ENCODE measurements at places on chromosomes 7 and 10.

GRCh38 chr10:72062382-72062781 lies 26.0 kb downstream of the SPOCK2 start:
- DNase-seq, result no peak

DNA sequence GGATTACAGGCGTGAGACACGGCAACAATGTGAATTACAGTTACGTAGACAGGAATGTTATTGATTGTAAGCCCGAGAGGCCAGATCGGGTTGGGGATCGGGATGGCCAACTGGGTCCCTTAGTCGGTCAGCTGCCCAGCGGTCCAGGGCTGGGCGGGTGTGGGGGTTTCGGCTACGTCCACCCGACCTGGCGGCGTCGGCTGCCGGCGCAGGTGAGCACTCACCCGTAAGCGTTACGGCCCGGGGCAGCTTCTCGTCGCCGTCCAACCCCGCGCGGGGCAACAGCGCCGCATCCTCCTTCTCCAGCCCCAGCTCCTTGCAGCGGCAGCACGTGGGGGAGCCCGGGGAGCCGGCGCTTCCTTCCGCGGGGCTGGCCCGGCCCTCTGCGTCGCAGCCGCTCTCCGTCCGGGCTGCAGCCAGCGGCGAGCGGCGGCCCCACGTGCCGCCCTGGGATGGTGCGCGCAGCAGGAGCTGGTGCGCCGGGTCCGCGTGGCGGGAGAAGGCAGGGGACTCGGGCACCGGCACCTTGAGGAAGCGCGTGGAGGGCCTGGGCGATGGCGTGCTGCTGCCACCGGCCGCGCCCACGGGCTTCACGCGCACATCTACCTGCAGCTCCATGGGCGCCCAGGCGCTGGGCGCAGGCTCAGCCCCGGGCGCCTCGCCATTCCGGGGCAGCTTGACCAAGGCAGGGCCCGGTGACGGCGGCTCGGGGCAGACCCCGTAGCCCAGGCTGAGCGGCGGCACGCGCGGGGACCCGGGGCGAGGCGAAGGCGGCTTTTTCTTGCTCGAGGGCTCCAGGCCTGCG lies 609 bp downstream of the KLRG2 start:
- DNase-seq, result no peak

DNA sequence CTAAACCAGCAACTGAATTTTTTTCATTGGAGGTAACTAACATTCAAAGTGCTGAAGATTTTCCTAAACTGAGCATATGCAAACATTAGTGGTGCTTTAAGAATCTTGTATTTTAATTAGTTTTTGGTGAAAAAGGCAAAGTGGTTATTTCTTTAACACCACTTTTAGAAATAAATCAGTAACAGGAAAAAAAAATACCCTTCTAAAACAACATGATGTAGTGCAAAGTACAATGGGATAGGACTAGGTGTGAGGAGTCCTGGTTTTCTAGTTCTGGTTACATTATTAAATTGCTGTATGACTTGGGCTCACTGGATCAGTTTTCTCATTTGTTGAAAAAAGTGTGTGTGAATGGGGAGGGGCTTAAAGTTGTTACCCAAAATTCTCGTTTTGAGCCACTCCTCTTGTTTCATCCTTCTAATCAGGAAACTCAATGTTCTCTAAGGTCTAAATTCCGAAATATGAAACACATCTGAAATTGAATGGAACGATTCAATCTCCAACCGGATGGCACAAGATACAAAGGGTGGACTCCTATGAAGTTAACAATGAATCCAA lies 1.8 kb downstream of the WASL start:
- no peak for DNase-seq

GRCh38 chr7:138935465-138936011 lies 45.7 kb downstream of the KIAA1549 start:
- peak; percentile 84 for DNase-seq

- DNase-seq, result no peak
These were observed 20.1 kb upstream of the CYP3A5 start for GRCh38 chr7:99699946-99700345.

- no peak for DNase-seq
These were observed 80.3 kb downstream of the SKIDA1 start for GRCh38 chr10:21445163-21445562.

DNA sequence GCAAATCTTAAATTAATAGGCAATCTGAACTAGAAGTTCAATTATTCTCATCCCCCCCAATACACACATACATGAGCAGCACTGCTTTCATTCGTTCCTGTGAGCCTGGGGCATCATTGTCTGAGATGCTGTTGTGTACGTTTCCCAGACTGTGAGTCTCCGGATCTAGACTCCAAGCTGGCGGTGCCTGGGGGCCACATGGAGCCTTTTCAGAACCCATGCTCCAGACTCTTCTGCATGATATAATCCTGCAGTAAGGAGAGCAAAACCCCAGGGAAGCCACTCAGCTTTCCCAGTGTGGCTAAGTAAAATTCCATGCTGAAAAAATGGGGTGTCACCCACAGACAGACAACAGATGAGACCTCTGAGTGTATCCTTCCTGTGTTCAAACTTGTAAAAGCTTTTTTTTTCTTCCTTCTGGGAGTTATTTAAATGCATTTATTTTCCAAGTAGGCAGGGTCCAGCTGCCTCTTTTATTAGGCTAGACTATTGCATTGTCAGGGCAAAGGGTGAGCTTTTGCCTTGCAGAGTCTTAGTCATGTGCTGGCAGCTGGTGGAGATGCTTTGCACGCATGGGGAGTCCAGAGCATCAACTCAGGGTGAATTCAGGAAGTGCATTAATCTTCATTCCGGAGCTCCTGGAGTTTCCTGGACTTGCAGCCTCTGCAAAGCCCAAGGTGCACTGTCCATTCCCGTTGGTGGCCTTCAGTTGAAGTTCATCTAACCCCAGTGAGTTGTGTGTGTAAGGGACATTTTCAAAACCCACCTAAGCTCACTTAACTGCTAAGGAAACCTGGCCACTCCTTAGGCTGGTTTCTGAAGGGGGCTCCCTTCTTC lies 185.7 kb upstream of the ADO start:
- peak; percentile 58 for DNase-seq

GRCh38 chr7:44112231-44112996 lies 8.3 kb downstream of the AEBP1 start:
- no peak for DNase-seq

DNA sequence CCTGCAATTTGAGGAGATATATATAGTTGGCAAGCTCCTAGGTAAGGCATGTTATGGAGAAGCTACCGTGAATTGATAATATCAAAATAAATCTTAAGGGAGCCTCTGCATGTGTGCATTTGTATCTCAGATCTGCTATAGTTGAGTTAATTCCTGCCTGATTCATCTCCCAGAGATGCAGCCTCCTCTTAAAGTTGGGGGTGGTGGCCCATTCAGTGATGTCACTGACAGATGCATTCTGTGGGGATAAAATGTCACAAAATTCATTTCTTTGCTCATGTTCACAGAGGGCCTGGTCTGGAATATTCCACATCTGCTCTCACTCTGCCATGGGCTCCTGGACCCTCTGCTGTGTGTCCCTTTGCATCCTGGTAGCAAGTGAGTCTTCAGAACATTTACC lies 185.8 kb upstream of the PRSS1 start:
- no peak for DNase-seq

DNA sequence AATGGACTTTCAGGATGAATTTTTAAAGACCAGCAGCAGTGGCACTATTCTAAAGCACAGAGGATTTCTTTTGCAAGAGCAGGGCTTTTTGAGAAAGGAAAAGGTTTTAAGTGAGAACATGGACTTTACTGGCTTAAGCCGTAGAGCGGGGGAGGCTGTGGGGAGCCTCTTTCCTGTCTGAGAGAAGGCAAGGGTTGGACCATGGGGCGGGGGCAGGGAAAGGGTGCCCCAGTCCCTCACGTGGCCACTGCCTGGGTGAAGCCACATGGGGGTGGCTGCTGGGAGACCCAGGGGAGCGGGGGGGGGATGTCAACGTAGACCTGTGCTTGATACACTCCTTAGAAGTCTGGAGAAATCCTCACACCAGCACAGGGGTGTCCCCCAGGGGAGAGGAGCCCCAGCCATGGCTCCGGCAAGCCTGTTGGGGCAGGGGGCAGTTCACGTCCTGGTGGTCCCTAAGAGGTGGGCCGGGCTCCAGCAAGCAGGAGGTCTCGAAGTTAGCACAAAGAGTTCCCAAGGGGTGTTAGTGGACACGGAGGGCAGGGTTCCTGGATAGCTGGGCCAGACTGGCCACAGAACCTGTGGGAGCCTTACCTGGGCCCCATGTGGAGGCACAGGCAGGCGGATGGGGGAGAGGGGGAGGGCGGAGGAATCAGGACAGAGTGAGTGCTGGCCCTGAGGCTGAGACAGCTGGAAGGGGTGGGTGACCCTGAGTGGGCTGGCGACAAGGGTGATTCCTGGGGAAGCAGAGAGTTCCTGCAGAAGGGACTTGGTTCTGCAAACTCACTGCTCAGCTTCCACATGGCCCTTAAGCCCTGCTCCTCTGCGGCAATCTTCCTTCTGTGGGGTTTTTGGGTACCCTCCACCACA lies 36.9 kb upstream of the ELFN1 start:
- DNase-seq, result no peak

DNA sequence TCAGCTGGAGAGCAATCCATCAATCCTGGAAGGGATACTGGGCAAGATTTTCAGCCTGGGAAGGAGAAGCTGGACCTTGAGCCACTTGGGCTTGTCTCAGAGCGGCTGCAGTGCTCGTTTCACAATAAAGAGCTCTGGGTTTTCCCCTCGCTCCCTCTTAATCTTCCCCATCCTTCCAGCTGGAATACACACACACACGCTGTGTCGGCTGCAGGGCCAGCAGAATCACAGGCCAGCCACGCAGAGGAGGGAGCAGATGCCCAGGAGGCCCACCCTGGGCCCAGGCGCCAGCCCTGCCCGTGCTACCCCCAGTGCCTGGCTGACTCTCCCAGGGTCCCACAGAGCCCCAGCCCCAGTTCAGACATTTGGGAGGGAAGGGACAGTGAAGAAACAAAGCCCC lies 255.1 kb downstream of the TNS3 start:
- DNase-seq, result no peak

GRCh38 chr10:4383651-4384098 lies 442.3 kb upstream of the AKR1E2 start:
- no peak for DNase-seq

DNA sequence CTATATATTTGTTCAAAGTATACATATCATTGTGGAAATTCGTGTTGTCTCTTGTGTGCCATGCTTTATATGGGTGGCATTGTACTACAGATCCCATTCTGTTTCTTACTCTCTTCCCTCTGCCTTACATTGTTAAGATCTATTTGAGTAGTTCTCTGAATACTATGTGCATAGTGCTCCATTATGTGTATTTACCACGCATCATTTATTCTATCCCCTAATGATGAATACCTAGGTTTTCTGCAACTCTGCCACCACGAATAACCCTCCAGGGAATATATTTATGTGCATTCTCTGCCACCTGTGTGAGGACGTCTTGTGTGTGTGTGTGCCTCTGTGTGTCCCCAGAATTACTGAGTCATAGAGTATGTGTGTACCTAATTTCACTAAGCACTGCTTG lies 431.2 kb upstream of the C7orf33 start:
- DNase-seq, result no peak

- DNase-seq, result no peak
These were observed 19.2 kb downstream of the VIM start for GRCh38 chr10:17247210-17247609.

- no peak for DNase-seq
These were observed 14.6 kb downstream of the MORN4 start for GRCh38 chr10:97618733-97619132.

- peak; percentile 63 for DNase-seq
These were observed 189.9 kb upstream of the ADO start for GRCh38 chr10:62614389-62615157.

Measured in A172 (cell line).